ENCODE measurements at places on chromosomes 16 and 17.
A peak's percentile ranks its signal among the peaks of the same experiment; 100 is the strongest.

DNA sequence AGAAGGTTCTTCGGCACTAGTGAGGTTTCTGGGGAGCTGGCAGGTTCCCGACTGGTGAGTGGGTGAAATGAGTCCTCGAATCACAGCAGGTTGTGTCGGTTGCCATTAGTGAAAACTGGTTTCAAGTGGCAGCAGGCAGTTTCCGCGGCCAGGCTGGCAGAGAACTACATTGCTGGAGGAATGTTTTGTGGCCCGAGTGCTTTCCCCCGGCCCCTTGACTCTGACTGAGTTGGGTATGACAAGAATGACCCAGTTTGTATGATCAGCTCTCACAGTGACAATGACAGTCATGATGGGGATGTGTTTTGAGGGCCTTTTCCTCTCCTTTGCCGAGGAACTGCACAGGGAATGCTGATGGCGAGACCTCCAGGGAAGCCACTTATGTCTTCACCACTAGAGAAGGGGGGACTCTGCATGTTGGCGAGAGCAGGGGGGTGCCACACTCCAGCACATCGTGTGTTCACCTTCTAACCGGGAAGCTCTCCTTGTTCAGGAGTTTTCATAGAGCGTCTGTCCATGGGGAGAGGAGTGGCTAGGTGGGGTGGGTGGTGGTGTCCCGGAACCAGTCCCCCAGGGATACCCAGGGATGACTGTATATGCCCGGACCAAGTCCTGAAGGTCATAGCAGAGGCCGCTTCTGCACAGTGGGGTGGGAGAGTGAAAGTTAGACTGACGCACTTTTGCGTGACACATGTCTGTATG is 206.0 kb upstream of the CHMP6 start:
- peak; percentile 47 for DNase-seq

DNA sequence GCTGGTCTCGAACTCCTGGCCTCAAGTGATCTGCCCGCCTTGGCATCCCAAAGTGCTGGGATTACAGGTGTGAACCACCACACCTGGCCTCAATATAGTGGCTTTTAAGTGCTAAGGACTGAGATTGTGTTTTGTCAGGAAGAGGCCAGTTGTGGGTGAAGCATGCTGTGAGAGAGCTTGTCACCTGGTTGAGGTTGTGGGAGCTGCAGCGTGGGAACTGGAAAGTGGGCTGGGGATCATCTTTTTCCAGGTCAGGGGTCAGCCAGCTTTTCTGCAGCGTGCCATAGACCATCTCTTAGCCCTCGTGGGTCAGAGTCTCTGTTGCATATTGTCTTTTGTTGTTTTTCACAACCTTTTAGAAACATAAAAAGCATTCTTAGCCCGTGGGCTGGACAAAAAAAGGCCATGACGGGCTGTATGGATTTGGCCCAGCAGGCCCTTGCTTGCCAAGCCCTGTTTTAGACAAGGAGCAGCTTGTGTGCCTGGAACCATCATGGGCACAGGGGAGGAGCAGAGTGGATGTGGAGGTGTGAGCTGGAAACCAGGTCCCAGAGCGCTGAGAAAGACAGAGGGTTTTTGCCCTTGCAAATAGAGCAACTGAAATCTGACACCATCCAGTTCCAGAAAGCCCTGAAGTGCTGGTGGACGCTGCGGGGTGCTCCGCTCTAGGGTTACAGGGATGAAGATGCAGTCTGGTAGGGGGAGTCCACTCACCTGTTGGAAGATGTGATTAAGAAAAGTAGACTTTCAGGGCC is 5.5 kb downstream of the BIRC5 start:
- DNase-seq, result no peak

DNA sequence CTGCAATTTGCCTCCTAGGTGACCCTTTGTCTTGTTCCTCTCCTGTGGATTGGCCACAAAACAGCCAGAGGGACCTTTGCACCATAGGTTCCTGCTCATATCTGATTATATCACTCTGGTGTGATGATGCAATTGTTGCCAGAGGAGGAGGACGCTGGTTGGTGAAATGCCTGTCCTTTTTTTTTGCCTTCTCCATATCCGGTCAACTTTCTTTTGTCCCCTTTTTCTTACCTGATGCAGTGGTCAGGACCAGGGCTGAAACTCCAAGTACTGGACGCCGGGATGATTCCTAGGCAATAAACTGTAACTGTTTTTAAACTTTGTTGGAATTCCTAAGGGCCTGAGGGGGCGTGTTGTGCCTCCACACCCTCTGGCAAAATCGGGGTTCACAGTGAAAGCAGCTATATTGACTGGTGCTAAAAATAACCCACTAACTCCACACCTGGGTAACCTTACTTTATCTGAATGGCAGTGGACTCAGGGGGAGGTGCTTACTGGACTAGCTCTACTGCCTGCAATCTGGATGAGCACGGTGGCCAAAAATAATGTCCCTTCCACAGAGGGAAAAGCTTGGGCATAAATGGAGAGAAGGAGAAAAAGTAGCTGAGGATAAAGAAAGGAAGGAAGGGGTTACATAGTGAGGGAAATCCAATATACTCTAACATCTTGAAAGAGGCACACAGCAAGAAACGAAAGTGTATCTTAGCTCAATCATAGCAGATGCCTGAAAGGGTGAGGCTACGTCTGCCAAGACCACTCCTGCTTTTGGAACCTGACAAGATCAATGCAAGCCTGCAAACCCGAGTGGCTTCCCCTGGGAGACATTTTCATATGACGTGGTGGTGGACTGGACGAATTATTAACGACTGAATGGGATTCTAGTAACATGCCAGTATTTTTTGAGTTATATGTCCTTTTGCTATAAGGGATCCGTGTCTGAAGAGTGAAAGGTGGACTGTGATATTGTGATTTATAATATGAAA is 28.4 kb upstream of the ZNF423 start:
- DNase-seq, result no peak

DNA sequence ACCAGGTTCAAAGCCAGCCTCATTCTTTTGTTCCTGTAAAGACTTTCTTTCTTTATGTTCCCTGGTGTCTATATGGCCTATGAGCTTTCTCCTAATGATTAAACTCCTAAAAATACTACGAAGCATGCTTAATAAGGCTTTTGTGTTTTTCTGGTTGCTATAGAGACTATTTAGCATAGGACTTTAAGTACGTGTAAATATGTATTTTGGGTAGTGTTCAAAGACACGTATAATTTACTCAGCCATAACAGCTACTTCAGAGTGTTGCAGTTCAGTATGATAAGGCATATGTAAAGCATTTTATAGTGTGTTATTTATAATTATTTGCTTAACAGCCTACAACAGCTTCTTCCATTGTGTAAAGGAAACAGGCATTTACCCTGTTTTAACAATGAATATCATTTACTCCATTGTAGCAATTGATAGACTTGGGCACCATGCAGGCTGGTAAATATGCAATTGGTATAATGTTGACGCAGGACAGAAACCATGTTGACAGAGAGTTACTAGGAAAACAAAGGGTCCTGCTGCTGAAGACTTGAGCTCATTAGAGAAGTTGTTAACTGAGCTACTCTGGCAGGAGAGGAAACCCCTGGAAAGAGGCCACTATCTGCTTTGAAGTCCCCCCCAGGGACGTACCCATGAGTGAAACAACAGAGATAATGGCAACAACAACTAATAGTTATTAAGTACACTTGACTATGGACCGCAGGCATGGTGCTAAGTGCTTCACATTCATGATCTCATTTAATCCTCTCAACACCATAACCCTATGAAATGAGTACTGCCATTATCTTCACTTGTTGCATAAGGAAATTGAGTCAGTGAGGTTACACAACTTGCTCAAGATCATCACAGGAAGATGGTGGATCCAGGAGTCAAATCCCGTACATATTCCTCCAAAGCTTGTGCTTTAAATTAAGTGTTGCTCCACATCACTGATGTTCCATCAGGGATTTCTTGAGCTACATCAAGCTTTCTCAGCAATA is 342.2 kb upstream of the DYNLRB2 start:
- no peak for DNase-seq

- peak; percentile 86 for DNase-seq
Observed at GRCh38 chr17:979539-980405, at the start of gene NXN. Gene NXN (minus strand): TSS chr17:979776.

GRCh38 chr16:55873122-55873521 is 2.1 kb downstream of the CES5A start:
- no peak for DNase-seq

GRCh38 chr17:33506889-33507650 is 214.0 kb upstream of the ASIC2 start:
- no peak for DNase-seq

DNA sequence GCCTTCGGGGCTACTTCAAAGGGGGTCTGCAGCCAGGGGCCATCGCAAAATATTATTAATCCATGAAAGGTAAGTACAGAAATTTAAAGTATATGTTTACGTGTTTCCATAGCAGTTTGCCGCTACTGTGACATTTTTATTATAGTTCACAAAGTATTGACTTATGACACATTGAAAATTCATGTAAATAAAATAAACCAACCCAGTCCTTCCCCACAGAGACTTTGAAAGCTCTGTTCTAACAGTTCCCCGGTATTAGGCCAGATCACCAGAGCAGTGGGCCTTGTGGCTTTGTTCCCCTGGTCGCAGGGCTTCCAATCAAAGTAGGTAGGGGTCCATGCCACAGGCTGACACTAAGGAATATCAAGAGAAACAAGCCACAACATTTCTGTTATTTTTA is 13.9 kb downstream of the KIAA0753 start:
- no peak for DNase-seq

GRCh38 chr17:30234296-30234695 is 1.2 kb downstream of the SLC6A4 start:
- no peak for DNase-seq

DNA sequence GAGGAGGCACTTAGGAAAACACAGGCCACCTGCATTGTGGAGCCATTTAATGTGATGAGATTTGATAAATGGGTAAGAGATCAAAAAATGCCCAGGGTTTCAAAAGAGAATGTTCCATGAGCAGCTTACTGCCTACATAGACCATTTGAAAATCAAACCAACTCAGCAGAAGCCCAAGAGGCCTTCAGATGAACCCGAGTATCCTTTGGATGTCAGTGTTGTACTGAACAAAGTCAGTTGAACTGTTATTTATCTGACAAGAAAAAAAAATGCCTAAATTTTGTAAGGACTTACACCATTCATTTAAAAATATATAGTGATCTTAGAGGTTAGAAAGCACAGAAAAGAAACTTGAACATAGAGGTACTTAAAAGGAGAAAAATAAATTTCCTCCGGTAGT is 381.7 kb downstream of the ZFHX3 start:
- DNase-seq, result no peak

GRCh38 chr16:17305694-17306093 is 165.1 kb downstream of the XYLT1 start:
- peak; percentile 41 for DNase-seq

- DNase-seq, result peak; percentile 43
Observed at GRCh38 chr17:76492989-76493501, 8.2 kb downstream of the RHBDF2 start.

GRCh38 chr17:3546521-3546920 is 11.1 kb downstream of the TRPV3 start:
- no peak for DNase-seq

DNA sequence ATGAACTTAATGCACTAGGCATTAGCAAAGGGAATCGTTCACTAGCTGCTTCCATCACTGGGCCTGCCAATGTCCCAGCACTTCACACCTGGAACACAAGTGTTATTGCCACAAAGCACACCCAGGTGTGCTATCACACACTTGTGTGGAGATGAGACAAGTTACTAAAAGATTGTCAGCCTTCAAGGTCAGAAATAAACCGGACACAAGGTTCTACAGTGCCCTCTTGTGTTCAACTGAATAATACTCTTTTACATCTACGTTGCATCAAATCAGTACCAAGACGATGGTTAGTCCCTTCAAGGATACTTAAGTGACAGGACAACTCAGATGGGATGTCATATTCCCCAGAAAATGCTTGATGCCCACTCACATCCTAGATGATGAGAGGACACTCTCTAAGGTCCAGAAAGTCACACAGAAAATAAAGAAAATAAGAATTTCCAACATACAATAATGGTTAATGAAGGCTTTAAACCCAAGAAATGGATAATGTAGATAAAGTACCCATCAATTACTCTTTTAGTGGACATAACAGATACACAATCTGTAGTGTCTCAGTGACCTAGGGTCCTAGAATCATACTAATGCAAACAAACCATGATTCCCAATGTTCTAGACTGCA is 16.4 kb upstream of the GLG1 start:
- no peak for DNase-seq

GRCh38 chr17:62614142-62614541 is 13.3 kb upstream of the MRC2 start:
- no peak for DNase-seq

GRCh38 chr17:43028221-43028861 is 3.3 kb downstream of the RND2 start:
- DNase-seq, result no peak

- peak; percentile 73 for DNase-seq
Observed at GRCh38 chr17:58344791-58345157, 7.2 kb downstream of the SUPT4H1 start.

- DNase-seq, result no peak
Observed at GRCh38 chr17:78238823-78239488, 7.5 kb downstream of the TMEM235 start.

GRCh38 chr17:4968486-4969046 is 949 bp upstream of the SPAG7 start:
- peak; percentile 42 for DNase-seq

DNA sequence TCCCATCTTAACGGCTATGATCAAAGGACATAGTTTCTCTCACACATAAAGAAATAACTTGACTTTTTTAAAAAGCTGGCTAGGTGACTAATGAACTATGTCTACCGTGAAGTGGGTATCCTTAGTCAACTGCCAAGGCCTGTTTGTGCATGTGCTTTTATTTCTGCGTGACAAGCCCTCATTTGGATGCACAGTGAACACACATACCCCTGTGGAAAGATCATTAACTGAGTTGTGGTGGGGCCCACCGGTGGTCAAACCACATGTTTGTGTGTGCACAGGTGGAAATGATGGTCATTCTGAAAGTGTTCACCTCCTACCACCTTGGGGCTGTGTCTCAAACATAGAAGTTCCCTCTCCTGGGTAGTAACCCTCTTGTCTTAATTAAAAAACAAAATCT is 256.1 kb upstream of the SALL1 start:
- no peak for DNase-seq

DNA sequence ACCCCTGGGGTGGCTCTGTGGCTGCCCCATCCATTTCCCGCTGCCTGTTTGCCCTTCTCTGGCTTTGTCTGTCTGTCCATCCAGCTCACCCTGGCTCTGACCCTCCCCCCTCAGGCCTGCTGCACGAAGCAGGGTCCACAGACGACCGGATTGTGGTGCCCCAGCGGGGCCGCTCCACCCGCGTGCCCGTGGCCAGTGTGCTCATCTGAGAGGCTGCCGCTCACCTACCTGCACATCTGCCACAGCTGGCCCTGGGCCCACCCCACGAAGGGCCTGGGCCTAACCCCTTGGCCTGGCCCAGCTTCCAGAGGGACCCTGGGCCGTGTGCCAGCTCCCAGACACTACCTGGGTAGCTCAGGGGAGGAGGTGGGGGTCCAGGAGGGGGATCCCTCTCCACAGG is 761 bp upstream of the LAT start:
- DNase-seq, result no peak
